Activated T-cell treated with anti-CD3 and anti-CD28 coated beads, Interleukin-2, amount 50 U/mL, for 72 hours (primary cell): ENCODE measurements at places on chromosomes 6 and 20.

DNA sequence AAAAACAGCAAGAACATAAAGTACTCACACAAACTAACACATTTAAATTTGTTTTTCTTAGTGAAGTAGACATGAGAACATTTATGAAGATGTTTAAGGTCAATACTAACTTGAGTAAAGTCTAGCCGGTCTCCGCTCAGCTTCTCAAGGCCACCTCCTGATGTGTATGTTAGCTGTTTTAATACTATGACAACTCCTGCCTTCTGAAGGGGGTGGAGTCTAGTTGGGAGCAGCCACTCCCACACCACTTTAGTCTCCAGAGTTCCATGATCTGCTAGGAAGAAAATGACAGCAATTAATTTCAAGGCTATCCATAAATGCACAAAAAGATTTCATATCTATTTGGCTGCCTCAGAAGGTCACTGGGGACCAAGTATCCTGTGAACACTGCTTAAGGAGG, at the start of gene GSTA3:
TSS of gene GSTA3 (minus strand) at position 168 of the 400 bp plus-strand sequence. CDS start 3,864 bp downstream, outside the sequence.
- DNase-seq: no peak
- no peak within 1 kb of the TSS for H3K27ac ChIP-seq
- peaks cover 7% of the 10 kb centered on the region for H3K27me3 ChIP-seq

DNA sequence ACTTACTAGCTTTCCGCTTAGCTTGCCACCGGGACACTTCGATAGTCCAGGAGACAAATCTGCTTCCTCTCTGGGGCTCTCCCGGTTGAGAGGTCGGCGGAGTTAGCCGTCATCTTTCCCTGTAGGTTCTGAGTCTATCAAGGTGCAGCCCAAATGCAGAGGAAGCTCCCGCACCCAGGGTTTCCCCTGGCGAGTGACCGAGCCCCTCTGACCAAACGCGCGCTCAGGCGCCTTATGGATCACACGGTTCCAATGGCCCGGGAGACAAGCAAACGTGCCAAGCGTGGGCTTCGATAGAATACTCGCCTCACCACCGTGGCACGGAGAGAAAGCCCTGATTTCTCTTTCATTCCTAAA, 15.8 kb upstream of the FOXC1 start:
- DNase-seq: no peak
- H3K27me3 ChIP-seq: peaks cover 77% of the 10 kb centered on the region
- peaks cover 5% of the 10 kb centered on the region for H3K4me1 ChIP-seq
- H3K27ac ChIP-seq: no peak overlapping the region
- H3K4me3 ChIP-seq: no peak overlapping the region

GRCh38 chr6:14656649-14657048, 539.1 kb downstream of the CD83 start:
- H3K4me3 ChIP-seq: peak overlapping the region; percentile 68
- no peaks in the 10 kb centered on the region for H3K27me3 ChIP-seq
- no peak for DNase-seq
- H3K36me3 ChIP-seq: no peaks in the 10 kb centered on the region

DNA sequence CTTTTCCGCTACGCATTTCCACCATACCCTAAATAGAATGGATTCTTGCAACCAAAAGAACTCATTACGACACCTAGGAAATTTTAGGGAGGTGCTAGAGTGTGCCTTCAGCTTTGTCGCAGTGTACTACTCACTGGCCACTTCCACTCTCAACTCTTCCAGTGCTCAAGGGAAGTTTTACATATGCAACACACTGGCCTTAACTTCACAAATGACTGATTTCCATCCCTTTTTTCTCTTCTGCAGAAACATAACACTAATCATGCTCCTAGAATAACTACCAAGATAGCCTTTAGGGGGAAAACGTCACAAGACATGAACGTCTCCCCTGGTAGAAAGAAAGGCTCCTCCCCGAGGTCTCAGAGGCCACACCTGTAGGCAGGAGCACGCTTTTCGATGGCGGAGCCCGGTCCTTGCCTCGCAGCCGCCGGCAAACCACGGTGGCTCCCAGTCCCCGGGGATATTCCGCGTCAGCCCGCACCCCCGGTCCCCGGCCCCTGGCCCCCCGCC, 584 bp downstream of the LYRM4 start:
- H3K27me3 ChIP-seq: no peaks in the 10 kb centered on the region
- peak; percentile 84 for DNase-seq
- peaks cover 8% of the 10 kb centered on the region for H3K36me3 ChIP-seq
- H3K27ac ChIP-seq: peak overlapping the region; percentile 98

DNA sequence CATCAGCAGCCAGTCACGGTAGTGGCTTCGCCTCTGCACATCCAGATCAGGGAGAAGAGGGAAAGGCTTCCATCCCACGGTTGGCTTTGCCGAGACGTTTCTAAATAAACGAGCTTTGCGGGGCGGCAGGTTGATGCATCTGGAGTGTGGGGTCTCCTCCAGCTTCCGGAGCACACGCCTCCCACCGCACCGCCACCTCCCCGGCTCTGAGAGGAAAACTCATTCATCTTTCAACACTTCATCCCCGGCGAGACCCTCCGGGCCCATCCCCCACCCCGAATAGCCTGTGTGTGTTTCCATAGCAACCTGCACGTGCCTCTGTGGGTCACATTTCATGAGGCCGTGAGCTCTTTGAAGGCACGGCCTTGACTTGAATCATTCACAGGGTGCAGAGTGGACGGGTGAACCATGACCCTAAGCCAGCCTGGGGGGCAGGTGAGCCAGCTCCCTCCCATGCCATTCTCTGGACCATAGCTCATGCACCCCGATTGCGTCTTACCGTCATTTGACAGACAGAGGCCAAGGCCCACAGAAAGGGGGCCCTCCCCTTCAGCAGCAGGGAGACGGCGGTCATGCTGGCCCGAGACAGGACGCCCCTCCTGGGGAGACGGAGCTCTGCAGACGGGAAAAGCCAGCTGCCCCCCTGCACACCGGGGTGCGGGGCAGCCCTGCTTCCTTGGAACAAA, 16.2 kb upstream of the CHRNA4 start:
- H3K36me3 ChIP-seq: no peaks in the 10 kb centered on the region
- peaks cover 12% of the 10 kb centered on the region for H3K27me3 ChIP-seq
- DNase-seq: no peak

- no peaks in the 10 kb centered on the region for H3K27me3 ChIP-seq
- peaks cover 50% of the 10 kb centered on the region for H3K4me1 ChIP-seq
- peak overlapping the region; percentile 76 for H3K27ac ChIP-seq
- DNase-seq: no peak
- H3K4me3 ChIP-seq: no peak overlapping the region
Observed at GRCh38 chr6:147207837-147208754, 3.9 kb downstream of the STXBP5 start.
